Right atrium auricular region (tissue), 2 donors: ENCODE measurements at places on chromosomes 7 and 10.

- DNase-seq = no peak
Observed at GRCh38 chr10:59896191-59896590, 10.2 kb downstream of the CCDC6 start.

DNA sequence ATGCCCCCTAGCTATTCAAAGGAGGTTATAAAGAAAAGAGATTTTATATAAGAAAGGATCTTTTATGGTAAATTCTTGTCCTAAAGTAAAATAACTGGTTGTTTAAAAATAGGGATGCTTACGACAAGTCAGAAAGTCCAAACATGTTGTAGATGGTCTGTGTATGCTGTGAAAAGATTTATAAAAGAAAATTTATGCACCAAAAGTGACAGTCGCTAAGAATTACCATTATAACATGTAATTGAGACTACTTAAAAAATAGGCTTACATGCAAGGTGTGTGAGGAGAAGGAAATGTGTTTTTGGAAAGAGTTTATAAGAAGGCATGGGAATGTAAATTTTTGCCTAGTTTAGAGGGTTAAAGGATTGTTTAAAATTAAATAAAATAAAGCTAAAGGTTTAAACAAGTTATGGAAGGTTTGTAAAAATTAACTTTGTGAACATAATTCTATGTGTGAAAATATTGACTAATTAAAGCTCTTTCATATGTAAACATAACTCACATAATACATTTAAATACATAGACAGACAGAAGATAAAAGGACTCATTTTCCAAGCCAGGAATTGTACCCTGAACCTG is 118.5 kb downstream of the LYZL1 start:
- no peak for DNase-seq

GRCh38 chr10:14659626-14660196 is 115.0 kb downstream of the FAM107B start:
- DNase-seq = no peak

- no peak for DNase-seq
Observed at GRCh38 chr7:100865938-100866728, 1.1 kb upstream of the TRIP6 start.

GRCh38 chr7:5339955-5340354 is 57.2 kb downstream of the SLC29A4 start:
- no peak for DNase-seq

GRCh38 chr10:57186201-57186600 is 825.1 kb upstream of the ZWINT start:
- no peak for DNase-seq

- DNase-seq = no peak
Observed at GRCh38 chr10:128881086-128881485, 586.0 kb upstream of the MGMT start.

GRCh38 chr7:15555381-15555859 is 6.4 kb downstream of the AGMO start:
- DNase-seq = no peak

DNA sequence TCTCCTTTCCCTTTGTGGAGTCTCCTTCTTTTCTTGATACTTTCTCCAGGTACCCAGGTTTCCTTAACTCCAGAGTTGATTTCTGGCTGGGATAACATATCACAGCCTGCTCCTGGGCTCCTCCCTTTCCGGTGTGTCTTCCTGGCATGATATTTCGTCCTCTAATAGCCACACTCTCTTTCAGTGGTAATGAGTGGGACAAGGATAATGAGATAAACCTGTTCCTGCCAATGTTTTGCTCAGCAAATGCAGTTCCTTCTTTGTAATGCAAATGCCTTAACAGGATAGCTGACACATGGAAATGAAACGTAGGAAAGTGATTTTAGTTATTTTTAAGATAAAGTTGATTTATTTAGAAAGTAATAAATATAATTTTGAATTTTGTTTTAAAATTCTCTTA is 168.6 kb downstream of the NRP1 start:
- no peak for DNase-seq

DNA sequence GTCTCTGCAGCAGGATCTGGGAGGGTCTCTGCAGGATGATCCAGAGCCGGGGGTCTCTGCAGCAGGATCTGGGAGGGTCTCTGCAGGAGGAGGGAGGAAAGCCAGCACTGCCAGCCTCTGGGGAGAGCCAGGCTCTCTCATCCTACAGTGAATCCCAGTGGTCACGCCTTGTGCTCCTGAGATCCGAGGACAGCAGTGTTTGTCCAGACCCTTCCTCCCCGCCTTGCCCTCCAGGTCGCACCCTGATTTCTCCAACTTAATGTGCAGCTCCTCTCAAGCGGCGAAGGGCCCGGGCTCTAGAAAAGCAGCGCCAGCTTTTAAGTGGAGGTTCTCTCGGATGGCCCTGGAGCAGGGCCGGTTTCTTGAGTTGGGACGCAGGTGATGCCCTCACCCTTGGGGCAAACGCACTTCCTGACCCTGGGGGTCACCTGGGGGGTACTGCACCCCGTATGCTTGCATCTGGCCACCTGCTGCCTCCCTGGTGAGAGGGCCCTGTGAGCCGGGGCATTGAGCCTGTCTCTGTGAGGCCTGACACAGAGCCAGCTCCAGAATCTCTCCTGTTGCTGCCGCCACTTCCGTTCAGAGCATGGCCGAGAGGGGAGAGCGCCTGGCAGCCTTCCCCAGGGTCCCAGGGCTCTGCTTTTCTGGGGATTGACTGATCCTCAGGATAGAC is 111.6 kb downstream of the ACTR3B start:
- DNase-seq = no peak

GRCh38 chr7:90201500-90202195 is 9.9 kb upstream of the STEAP2 start:
- no peak for DNase-seq

GRCh38 chr7:101598986-101599771 is 29.9 kb downstream of the MYL10 start:
- DNase-seq = no peak

DNA sequence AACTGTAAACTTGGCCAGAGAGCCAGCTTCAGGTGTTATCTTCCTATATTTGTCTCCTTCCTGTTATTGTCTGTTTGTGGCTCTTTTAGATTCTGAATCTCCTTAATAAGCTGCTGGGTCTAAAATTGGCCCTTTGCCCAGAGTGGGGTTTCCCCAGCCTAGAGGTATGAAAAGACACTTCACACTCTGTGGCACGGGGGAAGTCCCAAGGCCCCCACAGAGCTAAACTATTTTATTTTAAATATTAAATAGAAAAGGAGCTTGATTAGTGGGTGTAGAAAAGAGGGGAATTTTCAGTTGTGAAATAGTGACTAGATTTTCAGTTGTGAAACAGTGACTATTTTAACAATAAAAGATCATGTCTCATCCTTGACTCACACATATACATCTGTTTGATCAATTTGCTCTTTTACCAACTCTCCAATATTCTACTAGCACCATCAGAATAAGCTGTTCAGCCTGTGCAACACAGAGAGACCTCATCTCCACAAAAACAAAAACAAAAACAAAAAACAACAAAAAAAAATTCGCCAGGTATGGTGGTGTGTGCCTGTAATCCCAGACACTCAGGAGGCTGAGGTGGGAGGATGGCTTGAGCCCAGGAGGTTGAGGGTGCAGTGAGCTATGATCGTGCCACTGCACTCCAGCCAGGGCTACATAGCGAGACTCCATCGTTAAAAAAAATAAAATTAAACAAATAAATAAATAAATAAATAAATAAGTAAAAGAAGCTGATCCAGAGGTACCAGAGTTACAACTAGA is 24.9 kb upstream of the ADO start:
- no peak for DNase-seq

GRCh38 chr7:155291045-155291530 is 6.6 kb upstream of the INSIG1 start:
- DNase-seq = no peak

GRCh38 chr7:5426226-5426475 is 2.5 kb upstream of the TNRC18 start:
- DNase-seq = no peak

DNA sequence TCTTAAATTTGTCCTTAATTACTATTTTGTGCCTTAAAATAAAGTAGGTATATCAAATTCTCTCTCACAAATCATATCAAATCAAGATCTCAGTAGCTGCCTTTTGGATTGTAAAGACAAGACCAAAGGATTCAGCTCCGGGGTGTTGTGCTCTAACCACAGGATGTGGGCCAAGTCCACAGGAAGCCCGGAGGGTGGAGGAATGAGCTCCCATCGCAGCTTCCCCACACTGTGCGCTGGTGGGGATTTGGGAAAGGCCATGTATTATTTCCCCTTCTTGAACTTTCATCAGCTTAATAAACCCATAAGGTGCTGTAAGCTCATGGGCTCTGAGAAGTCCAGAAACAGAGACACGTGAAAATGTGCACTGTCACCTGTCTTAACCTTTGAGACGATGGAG is 241.6 kb upstream of the TCERG1L start:
- no peak for DNase-seq

DNA sequence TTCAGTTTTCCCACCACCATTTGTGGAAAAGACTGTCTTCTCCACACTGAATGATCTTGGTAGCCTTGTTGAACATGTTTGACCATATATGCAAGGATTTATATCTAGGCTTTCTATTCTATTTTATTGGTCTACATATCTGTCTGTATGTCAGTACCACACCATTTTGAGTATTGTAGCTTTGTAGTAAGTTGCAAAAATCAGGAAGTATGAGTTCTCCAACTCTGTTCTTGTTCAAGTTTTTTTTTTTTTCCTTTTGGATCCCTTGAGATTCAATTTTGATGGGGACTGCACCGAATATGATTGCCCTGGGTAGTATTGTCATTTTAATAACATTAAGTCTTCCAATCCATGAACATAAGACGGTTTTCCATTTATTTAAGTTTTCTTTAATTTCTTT is 176.8 kb downstream of the DNAJC1 start:
- DNase-seq = no peak

DNA sequence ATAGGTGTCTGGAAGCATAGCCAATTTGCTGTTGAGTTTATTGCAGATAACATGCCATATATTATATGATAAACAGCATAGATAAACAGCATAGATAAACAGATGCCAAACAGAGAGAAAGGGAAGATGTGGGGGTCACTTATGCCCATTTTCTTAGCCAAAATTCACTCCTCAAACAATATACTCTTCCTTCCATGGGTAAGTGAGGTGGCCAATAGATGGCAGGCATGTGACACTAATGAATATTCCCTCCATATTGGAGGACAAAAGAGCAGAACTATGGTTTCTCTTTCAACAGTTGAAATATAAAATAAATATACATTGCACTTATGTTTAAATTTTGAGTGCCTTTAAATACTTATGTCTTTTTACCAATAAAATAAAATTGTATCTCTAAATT is 1212.8 kb downstream of the REEP3 start:
- no peak for DNase-seq

- no peak for DNase-seq
Observed at GRCh38 chr7:15016766-15017165, 114.2 kb upstream of the DGKB start.

DNA sequence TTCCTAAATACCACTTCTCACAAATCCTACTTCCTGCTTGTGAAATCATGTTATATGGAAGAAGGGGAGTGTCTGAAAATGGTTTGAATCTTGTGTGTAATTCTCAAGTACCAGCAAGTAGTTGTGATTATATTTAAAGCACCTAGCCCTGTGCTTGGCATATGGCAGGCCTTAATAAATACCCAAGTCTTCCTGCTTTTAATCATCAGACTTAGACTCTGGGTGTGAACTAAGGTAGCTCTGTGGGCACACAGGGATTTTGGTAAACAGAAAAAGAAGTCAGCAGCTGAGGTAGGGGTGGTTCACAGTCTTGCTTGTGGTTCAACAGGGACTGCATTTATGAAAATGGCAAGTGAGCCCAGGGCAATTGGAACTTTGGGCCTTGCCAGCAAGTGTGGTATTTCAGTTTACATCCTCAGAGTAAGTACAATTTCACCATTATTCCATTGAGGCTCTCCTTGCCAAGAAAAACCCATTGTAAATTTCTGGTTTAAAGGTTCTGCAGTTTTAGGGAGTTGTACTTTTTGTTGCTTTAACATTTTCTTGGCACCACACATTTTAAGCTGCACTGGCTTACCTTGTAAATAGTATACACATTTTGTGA is 215.5 kb downstream of the AUTS2 start:
- DNase-seq = no peak

- no peak for DNase-seq
Observed at GRCh38 chr10:116802876-116803275, 46.4 kb upstream of the ENO4 start.

GRCh38 chr7:83796760-83797159 is 147.8 kb upstream of the SEMA3E start:
- no peak for DNase-seq

- DNase-seq = no peak
Observed at GRCh38 chr7:30163231-30163894, 28.6 kb downstream of the MTURN start.

DNA sequence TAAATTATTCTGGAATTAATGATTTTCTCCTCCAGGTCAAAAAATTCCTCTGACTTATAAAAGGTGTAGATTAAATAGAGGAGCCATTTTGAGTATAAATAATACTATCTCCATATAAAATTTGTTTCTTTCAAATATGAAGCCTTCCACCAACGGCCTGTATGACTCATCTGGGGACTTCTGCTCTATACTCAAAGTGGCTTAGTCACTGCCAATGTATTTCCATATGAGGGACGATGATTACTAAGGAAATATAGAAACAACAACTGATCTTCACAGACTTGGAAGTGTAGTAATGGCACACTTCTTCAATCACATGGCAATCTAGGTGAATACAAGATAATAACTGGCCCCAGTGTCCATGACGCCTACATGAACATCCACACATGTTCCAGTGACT is 335.6 kb upstream of the HGF start:
- DNase-seq = no peak

DNA sequence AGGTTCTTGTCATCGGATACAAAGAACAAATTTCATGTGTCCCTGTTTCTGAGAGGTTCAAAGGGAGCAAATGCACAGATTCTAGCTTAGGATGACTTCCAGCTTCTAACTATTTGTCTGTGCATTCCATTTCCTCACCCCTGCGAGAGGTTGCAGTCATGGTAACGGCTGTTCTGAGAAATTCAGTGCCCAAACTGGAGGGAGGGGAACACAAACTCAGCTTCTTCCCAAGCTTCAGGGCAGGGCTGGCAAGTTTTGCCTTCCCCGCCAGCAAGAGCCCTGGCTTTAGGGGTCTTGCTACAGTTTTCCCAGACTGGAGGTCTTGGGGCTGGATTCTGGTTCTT is 11.1 kb downstream of the FAS start:
- DNase-seq = no peak

- no peak for DNase-seq
Observed at GRCh38 chr7:21542891-21543527, at the start of gene DNAH11. TSS of gene DNAH11 (plus strand) at chr7:21543039. CDS start at chr7:21543246, 207 bp downstream.
